Stimulated activated CD8-positive, alpha-beta memory T cell treated with anti-CD3 and anti-CD28 coated beads, Interleukin-15, amount 100 ng/mL, for 48 hours (primary cell): ENCODE measurements at places on chromosomes 5 and 9.

GRCh38 chr9:84151640-84152039 is 171.0 kb downstream of the RMI1 start:
- DNase-seq = no peak

- DNase-seq = no peak
These were observed 75.9 kb upstream of the NR5A1 start for GRCh38 chr9:124583134-124583533.

DNA sequence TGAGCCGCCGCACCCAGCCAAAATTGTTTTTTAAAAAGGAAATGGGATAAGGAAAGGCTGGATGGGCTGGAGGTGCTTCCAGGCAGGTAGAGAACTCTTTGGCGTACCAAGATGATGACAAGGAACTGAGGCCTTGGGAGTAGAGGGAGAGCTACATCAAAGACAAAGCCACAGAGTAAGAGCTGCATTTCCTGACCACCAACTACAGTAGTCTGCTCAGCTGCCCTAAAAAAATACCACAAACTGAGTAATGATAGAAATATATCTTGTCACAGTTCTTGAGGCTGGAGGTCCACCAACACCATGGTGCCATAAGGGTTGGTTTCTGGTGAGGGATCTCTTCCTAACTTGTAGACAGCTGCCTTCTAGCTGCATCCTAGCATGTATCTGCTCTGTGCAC is 8.2 kb downstream of the OR1K1 start:
- DNase-seq = no peak

DNA sequence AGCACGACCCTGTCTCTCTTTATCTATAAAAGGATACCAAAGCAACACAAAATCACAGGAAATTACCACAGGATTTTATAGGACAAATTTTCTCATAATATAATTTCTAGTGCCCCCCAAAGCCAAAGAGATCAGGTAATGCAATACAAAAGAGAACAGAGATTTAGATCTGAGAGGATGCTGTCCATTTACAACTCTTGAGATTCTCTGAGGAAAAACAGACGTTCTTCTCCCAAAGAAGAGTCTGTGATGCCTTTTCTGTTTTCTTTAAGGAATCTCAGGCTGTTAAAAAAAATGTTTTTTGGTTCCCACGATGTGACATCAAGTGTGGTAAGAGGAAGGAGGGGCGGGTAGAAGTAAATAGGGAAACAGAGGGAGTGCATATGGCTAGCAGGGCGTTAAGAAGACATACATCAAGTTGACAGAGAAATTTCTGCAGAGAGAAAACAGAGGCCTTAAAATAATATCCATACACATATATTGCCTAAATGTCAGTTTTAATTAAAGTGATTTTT is 274.7 kb downstream of the YTHDC2 start:
- DNase-seq = no peak

- DNase-seq = no peak
These were observed 480.9 kb downstream of the MTRR start for GRCh38 chr5:8349855-8350254.

GRCh38 chr9:78122631-78123030 is 91.0 kb upstream of the GNAQ start:
- no peak for DNase-seq

DNA sequence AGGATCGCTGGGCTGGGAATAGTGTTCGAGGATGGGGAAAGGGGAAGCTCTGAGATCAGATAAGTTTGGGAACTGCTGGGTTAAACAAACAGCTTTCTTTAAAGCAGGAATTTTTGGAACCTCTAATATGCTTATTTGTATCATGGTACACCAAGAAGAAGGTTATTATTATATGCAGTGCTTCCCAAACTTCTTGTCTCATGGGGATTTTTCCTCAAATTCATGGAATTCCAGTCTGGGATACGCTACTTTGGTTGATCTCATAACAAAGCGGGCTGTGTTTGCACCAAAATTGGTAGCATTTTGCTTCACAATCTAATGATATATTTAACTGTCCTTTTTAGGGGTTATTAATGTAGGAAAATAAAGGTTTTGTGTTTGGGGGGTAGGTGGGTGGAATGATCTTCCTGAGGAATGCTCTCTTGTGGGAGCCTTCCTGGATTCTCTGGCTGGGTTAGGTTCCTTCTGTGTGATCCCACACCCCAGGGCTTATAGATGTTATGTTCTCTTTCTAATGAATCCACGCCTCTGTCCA is 116.2 kb upstream of the PANK3 start:
- no peak for DNase-seq

DNA sequence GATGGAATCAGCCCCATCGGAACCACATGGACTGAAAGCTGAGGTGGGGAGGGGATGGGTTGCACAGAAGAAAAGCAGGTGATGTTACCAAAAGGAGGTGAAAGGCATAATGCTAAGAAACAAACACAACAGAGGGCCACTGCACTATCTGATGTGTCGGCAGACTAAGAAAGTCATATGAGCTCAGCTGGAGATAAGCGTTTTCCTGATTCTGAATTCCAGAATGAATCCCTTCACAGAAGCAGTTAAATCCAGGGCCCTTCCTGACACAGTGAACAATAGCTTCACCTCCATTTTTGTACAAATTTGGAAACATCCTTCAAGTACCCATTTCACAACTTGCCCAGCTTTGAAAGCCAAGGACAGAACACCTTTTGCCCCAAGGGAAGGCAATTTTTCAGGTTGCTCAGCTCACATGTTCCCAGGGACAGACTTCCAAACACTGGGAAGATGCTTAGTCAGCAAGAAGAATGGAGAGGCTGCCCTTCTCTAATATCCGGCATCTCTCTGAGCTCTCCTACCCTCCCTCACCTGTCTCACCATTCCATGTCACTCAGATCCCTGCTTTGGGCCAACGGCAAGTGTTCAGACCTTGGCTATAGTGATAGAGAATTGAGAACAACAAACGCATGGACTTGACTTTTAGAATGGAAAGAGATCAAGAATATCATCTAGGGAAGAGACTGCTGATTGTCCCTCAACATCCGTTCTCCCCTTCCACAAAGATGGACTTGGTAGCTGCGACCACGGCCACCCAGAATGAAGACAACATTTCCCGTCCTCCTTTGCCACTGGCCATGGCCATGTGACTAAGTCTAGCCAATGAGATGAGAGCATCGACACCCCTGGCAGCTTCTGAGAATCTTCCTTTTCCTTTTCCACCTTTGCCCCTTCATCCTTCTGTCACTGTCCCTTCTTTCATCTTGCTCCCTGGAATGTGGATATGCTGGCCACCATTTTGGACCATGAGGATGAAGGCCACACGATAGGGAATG is 68.6 kb upstream of the IL17B start:
- no peak for DNase-seq

- no peak for DNase-seq
These were observed 2295.1 kb upstream of the WWC1 start for GRCh38 chr5:165996201-165996875.

- no peak for DNase-seq
These were observed 72.8 kb upstream of the BOD1 start for GRCh38 chr5:173689171-173689736.

GRCh38 chr5:40547557-40547956 is 132.2 kb upstream of the PTGER4 start:
- DNase-seq = no peak

- DNase-seq = no peak
These were observed 218.9 kb downstream of the MAT2B start for GRCh38 chr5:163724305-163724704.

DNA sequence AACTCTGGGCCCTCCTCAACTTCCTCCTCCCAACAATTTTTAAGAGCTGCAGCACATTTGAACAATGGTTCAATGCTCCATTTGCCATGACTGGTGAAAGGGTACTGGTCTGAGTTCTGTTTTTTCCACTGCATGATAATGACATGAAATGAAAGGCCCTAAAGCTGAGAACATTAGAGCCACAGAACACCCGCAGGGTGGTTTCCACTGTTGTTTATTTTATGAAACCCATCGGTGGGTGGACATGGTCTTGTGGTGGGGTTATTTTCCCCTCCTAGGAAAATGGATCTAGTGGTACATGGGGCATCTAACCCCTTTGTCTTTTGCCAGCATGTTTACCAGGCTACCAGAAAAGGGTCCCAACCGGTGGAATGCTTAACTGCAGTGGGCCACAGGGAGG is 71.8 kb downstream of the SMARCA2 start:
- DNase-seq = no peak

DNA sequence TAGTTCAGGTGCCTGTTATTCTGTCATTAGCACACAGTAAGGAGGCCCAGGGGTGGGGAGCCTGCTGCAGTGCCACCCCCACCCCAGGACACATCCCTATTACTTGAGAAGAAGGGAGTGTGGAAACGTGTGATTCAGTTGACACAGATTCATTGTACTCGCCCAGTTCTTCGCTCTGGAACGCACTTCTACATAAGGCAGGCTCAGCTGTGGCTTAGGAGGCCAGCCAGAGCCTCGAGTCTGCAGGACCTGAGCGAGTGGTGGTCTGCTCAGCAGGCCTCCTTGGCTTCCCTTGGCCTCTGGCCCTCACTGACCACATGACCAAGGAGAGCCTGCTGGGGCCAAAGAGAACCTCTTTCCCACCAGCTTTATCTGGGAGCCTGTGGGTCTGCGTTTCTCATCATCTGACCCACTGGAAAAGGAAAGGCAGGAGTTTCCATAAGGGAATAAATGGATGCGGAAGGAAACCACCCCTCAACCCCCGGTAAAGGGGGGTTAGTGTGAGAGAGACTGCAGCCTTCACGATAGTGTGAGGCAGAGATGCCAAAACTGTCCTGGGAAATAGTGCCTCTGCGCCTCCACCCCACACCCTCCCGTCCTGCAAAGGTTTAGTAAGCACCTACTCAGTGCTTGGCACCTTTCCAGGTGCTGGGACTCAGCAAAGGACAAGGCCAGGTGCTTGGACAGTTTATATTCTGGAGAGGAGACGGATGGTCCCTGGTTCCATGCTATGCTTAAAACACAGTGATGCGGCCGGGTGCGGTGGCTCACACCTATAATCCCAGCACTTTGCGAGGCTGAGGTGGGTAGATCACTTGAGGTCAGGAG is 73.7 kb downstream of the PPARGC1B start:
- DNase-seq = no peak

DNA sequence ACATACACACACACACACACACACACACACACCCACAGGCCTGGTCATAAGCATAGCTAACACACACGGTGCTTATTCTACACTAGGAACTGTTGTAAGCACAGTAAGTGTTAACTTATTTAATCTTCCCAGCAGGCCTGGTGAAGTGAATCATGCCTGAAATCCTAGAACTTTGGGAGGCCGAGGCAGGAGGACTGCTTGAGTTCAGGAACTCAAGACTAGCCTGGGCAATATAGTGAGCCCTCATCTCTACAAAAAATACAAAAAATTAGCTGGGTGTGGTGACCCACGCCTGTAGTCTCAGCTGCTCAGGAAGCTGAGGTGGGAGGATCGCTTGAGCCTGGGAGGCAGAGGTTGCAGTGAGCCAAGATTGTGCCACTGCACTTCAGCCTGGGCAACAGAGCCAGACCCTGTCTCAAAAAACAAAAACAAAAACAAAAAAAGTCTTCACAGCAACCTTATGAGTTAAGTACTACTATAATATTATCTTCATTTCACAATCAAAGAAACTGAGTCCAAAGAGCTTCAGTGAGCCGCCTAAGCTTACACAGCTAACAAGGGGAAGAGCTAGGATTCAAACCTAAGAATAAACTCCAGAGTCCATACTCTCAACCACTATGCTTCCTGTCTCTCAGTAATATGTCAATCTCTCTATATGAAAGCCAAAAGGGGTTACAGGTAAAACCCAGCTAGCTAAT is 2.3 kb downstream of the MEGF9 start:
- no peak for DNase-seq

DNA sequence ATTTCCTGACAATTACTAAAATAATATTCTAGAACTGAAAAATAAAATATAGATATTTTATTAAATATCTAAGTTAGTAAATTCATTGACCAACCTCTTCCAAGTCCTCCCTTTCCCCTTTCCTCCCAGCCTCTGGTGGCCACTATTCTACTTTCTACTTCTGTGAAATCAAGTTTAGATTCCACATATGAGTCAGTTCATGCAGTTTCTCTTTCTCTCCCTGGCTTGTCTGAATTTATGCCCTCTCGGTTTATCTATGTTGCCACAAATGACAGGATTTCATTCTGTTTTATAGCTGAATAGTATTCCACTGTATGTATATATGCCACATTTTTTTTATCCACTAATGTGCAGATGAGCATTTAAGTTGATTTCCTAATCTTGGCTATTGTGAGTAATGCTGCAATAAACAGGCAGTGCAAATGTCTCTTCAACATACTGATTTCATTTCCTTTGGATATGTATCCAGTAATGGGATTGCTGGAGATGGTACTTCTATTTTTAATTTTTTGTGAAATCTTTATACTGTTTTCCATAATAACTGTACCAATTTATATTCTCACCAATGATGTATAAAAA is 52.3 kb downstream of the WDR36 start:
- no peak for DNase-seq

DNA sequence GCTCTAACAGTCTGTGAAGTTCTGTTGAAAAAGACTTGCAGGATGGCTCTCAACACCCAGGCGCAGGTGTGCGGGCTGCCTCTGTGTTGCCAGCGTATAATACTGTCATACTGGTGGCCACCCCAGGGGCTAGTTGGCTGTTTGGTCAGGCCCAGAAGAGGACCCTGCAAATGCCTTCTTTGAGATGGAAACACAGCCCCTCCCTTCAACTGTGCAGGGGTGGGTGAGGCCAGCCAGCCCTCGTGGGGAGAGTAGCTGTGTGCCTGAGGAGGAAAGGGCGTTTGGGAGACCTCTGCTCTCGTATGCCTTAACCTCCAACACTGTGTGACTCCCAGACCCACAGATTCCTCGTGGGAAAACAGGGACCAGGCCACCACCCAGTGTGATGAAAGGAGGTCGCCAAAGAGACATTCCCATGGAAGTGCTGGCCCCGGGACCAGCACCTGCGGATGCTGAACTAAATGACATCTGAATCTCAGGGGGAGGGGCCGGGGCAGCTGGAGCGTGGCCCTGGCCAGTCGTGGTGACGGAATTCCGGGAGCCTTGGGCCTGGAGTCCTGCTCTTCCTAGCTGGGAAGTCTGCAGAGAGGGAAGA is 11.3 kb upstream of the SCGB3A1 start:
- DNase-seq = no peak

GRCh38 chr5:373710-374602 is 52.4 kb downstream of the AHRR start:
- peak; percentile 75 for DNase-seq

DNA sequence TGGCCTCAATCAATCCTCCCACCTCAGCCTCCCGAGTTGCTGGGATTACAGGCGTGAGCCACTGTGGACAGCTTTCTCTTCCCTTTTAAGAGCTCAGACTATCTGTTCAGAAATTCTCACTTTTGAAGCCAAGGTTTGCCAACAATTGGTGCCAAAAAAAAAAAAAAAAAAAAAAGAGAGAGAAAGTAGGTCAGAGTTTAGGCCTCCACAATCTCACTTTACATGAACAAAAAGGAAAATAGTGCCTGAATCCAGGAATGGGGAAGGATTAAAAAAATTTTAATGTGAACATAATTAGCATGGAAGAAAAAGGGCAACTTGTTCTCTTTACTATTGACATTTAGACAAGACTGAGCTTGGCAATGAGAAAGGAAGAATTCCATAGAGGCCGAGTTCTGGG is 94.1 kb downstream of the NSG2 start:
- DNase-seq = no peak

DNA sequence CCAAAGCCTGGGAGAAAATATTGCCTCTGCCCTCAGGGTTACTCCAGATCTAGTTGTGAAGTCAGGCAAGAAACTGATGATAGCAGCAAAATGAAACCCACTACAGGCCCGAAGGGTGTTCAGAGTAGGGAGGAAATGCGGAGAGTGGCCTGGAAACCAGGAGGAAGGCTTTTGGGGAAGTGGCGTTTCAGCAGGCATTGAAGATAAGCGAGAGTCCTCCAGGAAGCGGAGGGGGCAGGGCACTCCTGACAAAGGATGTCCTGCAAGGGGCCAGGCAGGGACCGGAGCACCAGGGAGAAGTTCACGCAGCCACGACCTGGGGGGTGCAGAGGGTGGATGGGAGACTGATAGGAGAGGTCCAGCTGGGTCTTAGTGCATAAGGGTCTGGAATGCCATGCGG is 7.8 kb upstream of the FOXI1 start:
- no peak for DNase-seq
